Naive thymus-derived CD8-positive, alpha-beta T cell (primary cell): ENCODE measurements at places on chromosomes 7 and 10.

DNA sequence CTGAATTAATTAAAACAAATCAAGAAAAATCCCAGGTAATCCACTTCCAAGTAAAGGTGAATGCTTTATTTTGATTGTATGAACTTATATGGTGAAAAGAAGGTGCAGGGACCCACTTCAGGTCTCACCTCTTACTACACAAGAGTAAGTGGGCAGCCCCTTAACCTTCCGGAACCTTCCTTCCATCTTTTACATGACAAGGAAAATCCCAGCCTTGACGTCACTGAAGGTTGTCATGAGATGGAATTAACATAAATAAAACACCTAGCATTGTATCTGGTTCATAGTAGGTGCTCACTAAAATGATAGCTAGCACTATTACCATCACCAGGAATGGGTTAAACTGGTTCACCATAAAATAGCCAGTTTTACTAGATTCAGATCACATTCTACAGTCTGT is 119.5 kb downstream of the ICA1 start:
- no peak for DNase-seq

DNA sequence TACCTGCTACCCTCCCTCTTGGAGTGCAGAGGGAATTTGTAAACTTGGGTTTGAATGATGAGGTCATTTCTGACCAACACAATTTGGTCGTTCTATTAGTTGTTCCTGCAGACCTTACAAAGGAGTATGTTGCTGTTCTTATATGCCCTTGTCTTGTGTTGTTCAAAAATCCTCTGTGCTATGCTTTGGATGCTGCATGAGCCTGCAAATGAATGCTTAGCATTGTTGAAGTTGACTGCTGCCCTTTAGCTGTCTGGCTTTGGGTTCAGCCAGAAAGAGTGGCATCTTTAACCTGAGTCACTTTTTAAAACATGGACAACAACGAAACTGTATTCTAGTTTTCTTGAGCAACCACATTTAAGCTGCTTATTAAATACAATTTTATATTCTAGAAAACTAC is 80.3 kb downstream of the SND1 start:
- DNase-seq = no peak

DNA sequence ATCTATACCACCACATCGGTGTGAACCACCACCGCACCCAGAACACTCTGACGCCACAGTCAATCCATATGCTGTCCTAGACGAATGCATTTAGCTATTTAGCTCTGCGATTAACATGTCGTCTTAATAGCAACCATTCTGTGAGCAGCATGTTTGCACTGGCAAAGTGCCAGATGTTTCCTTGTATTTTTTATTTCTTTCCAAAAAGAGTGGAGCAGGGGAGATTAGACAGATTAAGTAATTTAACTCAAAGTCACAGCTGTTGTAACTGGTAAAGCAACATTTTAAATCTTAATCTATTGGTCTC is 57.0 kb upstream of the ARL4A start:
- DNase-seq = no peak

- no peak for DNase-seq
Observed at GRCh38 chr10:33010132-33011037, 52.4 kb upstream of the ITGB1 start.

- no peak for DNase-seq
Observed at GRCh38 chr7:54260941-54261371, 281.2 kb upstream of the VSTM2A start.
